ENCODE measurements at places on chromosomes 13 and 19.

DNA sequence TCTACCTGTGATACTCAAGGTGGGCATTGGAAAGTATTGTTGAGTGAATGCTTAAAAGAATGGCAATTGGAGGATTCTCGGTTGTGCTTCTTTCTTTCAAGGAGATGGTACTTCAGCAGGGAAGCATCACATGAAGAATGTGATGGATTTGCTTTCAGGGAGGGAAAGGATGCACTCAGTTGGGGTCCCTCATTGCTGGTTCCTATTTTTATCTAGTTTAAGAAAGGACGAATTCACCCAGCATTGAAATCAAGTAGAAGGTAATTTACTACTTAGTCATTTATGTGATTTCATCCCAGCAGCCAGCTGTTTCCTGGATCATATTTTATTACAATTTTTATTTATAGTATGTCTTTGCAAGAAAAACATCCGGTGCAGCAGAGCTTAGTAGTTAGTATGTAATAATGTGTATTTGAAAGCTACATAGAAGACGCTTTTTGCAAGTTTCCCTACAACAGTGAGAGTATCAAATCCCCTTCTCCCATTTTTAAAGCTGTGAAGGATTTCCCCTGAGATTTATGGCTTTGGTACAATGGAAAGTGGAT lies 417.9 kb downstream of the GPC5 start:
- DNase-seq: no peak

- DNase-seq: no peak
These were observed 56.5 kb downstream of the INTS6 start for GRCh38 chr13:51396352-51396751.

GRCh38 chr19:46368116-46368515 lies 21.2 kb downstream of the PPP5C start:
- no peak for DNase-seq

DNA sequence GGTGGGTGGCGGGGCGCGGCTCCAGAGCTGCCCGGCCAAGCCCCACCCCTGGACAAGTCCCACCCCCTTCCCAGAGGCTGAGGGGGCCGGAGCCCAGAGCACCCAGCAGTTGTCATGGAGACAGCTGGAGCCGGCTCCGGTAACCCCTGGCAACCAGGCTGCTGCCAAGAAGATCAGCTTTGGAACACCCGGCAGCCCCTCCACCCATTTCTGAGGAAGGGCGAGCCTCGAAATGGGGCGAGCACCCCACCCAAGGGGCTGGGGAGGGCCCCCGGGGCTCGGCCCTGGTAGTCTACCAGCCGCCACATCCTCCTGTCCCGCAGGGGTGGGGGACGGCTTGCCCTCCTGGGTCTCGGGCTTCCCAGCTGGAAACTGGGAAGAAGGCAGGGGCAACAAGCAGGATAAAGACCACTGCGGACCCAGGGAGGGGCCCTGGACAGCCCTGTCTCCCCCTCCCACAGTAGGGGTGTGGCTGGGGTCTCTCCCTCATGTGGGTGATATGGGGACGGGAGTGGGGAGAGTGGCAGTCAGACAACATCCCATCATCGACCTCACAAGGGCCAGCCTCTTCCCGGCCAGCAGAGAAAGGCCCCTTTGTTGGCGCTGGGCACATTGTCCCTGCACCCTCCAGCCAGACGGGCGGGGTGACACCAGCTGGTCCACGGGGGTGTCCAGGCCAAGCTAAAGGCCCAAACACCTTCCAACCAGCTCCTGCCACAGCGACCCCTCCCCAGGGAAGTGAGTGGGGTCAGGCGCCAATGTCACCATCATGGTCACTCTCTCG lies 1.5 kb downstream of the CERS1 start:
- DNase-seq: no peak

DNA sequence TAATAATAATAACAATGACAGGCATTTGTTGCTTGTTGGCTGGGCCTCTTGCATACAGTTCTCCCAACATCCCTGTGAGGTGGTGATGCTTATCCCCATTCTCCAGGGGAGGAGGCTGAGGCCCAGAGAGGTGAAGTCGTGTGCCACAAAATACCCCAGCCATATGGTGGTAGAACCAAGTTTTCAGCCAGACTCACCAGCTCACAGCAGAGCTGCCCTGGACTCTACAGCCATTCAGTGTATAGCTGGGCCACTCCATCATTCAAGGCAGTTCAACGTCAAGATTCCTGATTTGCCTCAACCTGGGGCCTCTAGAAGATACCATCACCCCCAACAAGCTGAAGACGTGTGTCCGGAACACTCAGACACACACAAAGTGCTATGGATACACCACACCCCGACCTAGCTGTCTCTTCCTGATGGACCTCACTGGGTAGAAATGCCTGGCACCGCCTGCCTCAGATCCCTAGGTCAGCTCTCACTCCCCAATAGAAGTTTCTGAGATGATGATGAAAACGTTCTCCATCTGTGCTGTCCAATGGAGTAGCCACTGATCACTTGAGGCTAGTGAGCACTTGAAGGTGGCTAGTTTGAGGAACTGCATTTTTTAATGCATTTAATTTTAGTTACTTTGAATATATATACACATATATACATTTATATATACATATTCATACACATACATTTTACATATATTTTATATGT lies 4.3 kb upstream of the CEACAM19 start:
- no peak for DNase-seq

DNA sequence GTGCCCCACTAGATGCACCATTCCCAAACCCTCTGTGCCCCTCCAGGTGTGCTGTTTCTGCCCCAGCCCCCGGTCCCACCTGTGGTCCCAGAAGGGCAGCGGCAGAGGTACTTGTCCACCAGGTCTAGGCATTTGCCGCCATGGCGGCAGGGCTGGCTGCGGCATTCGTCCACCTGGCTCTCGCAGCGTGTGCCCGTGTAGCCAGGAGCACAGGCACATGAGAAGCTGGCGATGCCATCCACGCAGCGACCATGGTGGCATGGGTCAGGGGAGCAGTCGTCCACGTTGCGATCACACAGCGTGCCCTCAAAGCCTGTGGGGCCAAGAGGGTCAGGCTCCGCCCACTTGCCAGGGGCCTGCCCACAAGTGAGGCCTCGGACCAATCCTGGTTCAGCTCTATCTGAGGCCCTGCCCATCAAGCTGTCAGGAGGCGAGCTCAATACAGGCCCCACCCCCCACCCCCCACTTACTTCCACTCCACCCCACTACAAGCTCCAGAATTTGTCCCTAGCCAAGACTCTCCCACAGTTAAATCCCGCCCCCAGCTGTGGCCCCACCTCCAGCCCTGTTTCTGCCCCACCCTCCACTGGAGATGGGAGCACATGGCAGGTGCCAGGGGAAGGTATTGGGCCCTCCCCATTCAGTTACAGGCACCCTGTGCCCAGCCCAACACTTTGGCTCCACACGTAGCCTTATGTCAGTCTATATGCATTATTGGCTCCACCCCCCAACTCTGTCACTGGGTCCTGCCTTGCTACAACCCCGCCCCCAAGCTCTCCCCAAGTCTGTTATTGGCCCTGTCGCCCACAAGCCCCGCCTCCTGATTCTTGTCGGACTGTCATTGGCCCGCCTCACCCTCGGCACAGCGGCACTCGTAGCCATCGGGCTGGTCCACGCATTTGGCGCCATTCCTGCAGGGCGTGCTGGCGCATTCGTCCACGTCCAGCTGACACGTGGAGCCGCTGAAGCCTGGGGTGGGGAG lies 13.5 kb downstream of the NOTCH3 start:
- DNase-seq: no peak

GRCh38 chr19:6613711-6614110 lies 22.8 kb upstream of the CD70 start:
- DNase-seq: peak; percentile 42

- no peak for DNase-seq
These were observed 101.9 kb downstream of the FLT1 start for GRCh38 chr13:28392896-28393505.

DNA sequence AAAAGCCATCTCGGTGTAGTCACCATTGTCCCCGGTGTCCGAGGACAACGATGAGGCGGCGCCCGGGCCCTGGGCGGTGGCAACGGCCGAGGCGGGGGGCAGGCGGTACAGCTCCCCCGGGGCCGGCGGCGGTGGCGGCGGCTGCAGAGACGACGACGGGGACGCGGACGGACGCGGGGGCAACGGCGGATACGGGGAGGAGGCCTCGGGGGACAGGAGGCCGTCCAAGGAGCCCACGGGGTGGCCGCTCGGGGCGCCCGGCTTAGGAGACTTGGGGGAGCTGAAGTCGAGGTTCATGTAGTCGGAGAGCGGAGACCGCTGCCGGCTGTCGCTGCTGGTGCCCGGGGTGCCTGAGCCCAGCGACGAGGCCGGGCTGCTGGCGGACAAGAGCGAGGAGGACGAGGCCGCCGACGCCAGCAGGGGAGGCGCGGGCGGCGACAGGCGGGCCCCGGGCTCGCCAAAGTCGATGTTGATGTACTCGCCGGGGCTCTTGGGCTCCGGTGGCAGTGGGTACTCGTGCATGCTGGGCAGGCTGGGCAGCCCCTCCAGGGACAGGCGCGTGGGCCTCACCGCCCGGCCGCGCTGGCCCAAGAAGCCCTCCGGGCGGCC lies 3.5 kb downstream of the IRS2 start:
- no peak for DNase-seq

GRCh38 chr19:13091400-13092157 lies 11.1 kb downstream of the LYL1 start:
- no peak for DNase-seq

- no peak for DNase-seq
These were observed 254.7 kb upstream of the KLHL1 start for GRCh38 chr13:70362820-70363570.

DNA sequence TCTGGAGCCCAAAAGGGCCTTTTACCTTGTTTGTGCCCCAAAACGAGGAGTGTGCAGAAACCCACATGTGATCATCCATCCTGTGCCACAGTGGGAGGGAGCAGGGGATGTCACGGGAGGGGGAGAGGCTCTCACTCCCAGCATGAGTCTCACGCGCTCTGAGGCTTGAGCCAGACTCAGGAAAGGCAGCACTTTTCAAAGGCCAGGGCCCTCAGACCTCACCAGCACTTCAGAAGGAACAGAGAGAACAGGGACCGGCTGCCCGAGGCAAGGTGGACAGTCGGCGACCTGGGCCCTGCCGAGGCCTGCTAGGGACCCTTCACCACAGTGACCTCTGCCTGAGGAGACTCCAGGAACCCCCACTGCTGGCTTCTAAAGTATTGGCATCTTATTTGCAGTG lies 71.7 kb upstream of the WASF3 start:
- DNase-seq: no peak

- DNase-seq: no peak
These were observed 56.0 kb downstream of the ZAR1L start for GRCh38 chr13:32259116-32259515.

DNA sequence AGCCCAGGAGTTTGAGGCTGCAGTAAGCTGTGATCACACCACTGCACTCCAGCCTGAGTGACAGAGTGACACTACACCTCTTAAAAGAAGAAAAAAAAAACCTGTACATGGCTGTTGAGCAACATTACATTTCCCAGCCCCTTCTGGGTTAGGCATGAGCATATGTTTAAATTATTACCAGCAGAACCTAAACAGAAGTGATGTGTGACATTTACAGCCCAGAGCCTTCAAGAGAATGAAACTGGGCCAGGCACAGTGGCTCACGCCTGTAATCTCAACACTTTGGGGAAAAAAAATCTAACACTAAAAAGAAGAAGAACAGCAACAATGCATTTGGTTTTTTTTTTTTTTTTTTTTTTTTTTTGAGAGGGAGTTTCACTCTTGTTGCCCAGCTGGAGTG lies 38.3 kb downstream of the MRPS31 start:
- no peak for DNase-seq

GRCh38 chr13:50713523-50714248 lies 129.8 kb downstream of the DLEU7 start:
- peak; percentile 3 for DNase-seq

DNA sequence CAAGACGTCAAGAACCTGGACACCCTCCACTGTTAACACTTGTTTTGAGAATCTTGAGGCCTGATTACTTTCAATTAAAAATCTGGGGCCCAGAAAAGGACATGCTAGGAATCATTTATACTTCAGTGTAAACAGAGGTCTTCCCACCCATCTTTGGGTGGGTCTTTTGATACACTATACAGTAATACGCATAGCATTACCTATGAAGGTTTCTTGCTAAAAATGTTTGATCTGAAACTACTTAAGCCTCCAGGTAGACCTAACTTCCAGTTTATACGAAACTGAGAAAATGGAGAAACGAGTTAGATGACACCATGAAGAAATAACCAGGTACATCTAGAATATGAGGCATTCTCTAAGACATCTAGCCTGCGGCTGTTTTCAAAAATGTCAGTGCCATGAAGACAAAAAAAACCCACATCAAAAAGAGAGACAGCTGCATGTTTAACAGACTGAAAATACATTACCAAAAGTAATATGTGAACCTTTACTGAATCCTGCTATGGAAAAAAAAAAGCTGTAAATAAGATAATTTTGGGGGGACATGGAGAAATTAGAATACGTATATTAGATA lies 36.6 kb downstream of the TGDS start:
- no peak for DNase-seq
